Naive B cell (primary cell): ENCODE measurements at places on chromosomes 12 and 14.
A peak's percentile ranks its signal among the peaks of the same experiment; 100 is the strongest.

- H3K4me3 ChIP-seq: no peak overlapping the region
- DNase-seq: no peak
- H3K27me3 ChIP-seq: no peaks in the 10 kb centered on the region
- H3K36me3 ChIP-seq: peaks cover 47% of the 10 kb centered on the region
These were observed 65.3 kb downstream of the IPO8 start for GRCh38 chr12:30630076-30630978.

GRCh38 chr14:49880267-49881064, 12.4 kb upstream of the ARF6 start:
- DNase-seq: no peak
- H3K27me3 ChIP-seq: no peaks in the 10 kb centered on the region
- H3K4me1 ChIP-seq: peaks cover 16% of the 10 kb centered on the region
- H3K36me3 ChIP-seq: no peaks in the 10 kb centered on the region
- H3K4me3 ChIP-seq: no peak overlapping the region

GRCh38 chr14:73870525-73871235, 16.0 kb upstream of the ZNF410 start:
- no peaks in the 10 kb centered on the region for H3K27me3 ChIP-seq
- no peak overlapping the region for H3K4me3 ChIP-seq
- no peaks in the 10 kb centered on the region for H3K36me3 ChIP-seq
- no peaks in the 10 kb centered on the region for H3K4me1 ChIP-seq
- H3K27ac ChIP-seq: no peak overlapping the region

GRCh38 chr12:97538705-97539104, 76.1 kb downstream of the RMST start:
- no peak overlapping the region for H3K27ac ChIP-seq
- no peak for DNase-seq
- H3K4me3 ChIP-seq: no peak overlapping the region
- no peaks in the 10 kb centered on the region for H3K27me3 ChIP-seq
- H3K4me1 ChIP-seq: no peaks in the 10 kb centered on the region
- no peaks in the 10 kb centered on the region for H3K36me3 ChIP-seq

DNA sequence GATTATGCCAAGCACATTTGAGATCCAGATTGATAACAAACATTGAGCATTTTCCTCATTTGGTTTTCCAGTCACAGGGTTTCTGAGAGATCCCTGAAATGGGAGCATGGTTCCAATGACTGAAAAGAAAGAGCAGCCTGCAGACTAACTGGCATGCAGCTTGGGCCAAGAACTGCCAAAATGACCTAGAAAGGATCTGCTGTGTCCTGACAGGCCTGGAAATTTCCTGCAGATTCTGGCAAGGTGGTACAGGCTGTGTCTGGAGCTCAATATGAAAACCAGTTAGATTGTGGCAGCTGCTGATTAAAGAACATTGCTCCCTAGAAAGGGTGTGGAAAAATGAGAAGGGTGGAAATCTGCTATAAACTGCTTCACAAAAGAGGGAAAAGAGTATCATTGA, 417.3 kb downstream of the IPO8 start:
- no peak overlapping the region for H3K4me3 ChIP-seq
- H3K4me1 ChIP-seq: no peaks in the 10 kb centered on the region
- DNase-seq: no peak
- no peaks in the 10 kb centered on the region for H3K27me3 ChIP-seq

GRCh38 chr12:112822056-112822455, 30.5 kb downstream of the RPH3A start:
- H3K36me3 ChIP-seq: no peaks in the 10 kb centered on the region
- no peak overlapping the region for H3K4me3 ChIP-seq
- H3K27me3 ChIP-seq: peaks cover 21% of the 10 kb centered on the region

DNA sequence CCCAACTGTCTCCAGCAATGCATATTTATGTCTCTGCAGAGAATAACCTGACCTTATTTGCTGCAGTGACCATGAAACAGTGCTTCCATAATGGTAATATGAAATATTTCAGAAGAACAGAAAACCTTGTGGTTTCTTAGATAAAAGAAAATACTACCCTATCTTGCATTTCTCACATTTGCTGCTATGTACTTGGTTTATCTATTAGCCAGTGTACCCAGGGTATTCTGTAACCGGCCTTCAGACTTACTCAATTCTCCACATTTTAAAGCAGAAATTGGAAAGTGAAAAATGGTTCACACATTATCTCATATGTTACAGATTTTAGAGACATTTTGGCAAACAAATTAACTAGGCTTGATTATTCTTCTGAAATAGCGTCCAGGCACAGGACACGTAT, 57.9 kb upstream of the CCDC91 start:
- H3K4me1 ChIP-seq: no peaks in the 10 kb centered on the region
- H3K4me3 ChIP-seq: no peak overlapping the region
- no peaks in the 10 kb centered on the region for H3K27me3 ChIP-seq

DNA sequence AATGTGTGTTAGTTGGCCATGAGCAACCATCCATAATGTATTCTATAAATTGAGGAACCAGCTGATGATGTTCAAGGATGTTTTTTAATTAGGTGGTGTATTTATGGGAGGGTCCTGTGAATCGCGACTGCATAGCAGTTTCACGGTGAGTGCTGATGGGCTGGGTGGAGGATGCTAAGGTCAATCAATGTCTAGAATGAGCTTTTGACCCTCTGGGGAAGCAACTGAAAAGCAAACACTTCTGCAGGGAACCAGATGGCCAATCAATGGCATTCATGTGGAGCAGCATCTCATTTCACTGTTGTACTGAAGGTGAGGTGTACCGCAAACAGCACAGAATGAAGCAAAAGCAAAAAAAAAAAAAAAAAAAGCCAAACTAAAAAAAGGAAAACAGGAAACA, 676.1 kb upstream of the TMEM132C start:
- DNase-seq: no peak
- no peaks in the 10 kb centered on the region for H3K27me3 ChIP-seq
- no peaks in the 10 kb centered on the region for H3K36me3 ChIP-seq
- no peak overlapping the region for H3K4me3 ChIP-seq
- no peak overlapping the region for H3K27ac ChIP-seq

GRCh38 chr14:64572386-64573104, 22.8 kb downstream of the PPP1R36 start:
- H3K27me3 ChIP-seq: no peaks in the 10 kb centered on the region
- no peaks in the 10 kb centered on the region for H3K4me1 ChIP-seq
- no peak for DNase-seq
- no peak overlapping the region for H3K4me3 ChIP-seq
- H3K36me3 ChIP-seq: no peaks in the 10 kb centered on the region

DNA sequence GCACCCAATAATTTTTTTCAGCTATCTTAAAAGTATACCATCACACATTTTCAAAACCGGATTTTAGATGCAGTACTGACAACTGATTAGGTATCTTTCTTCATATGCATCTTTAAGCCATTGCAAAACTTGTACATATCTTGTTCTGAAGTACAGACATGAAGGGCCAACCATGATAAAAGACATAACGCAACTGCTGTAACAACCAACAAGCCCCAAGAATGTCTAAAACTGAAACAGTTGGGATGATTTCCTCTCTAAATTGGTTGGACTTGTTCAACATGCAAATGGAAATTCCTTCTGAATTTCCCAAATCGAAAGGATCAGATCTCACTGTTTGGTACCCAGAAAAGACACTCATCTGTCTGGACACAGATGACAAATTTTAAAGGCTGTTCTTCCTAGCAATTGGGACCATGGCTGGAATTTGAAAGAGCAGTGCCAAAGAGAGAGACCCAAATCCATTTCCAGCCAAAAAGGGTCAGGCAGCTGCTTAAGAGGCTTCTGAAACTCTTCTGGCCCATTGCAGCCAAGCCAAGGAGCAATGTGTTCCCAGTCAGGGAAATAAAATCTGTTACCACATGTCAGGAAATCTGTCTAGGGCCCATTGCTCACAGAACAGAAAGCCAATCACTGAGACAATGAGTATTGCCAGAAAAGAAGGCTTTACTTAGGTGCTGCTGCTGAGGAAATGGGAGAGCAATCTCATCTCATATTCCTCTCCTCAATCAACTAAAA, 1122.4 kb upstream of the USP15 start:
- no peak for DNase-seq
- H3K27ac ChIP-seq: no peak overlapping the region
- H3K4me1 ChIP-seq: no peaks in the 10 kb centered on the region
- no peaks in the 10 kb centered on the region for H3K27me3 ChIP-seq
- no peak overlapping the region for H3K4me3 ChIP-seq
- no peaks in the 10 kb centered on the region for H3K36me3 ChIP-seq

DNA sequence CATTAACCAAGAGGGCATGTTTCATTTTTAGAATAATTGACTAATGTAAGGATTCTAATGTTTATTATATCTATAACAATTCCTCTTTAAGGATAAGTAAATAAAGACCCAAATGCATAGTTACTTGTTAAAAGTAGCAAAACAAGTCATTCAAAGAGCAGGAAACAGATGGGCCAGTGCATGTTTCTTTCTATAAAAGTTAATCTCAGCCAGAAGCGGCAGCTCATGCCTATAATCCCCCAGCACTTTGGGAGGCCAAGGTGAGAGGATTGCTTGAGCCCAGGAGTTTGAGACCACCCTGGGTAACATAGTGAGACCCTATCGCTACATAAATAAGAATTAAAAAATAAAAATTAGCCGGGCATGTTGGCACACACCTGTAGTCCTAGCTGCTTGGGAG, 391.0 kb upstream of the RGS6 start:
- DNase-seq: no peak
- H3K36me3 ChIP-seq: no peaks in the 10 kb centered on the region
- peak overlapping the region; percentile 80 for H3K27ac ChIP-seq
- no peaks in the 10 kb centered on the region for H3K27me3 ChIP-seq
- peaks cover 62% of the 10 kb centered on the region for H3K4me1 ChIP-seq
- no peak overlapping the region for H3K4me3 ChIP-seq

GRCh38 chr12:6914246-6914946, at the start of gene ENO2:
Gene ENO2 (plus strand): TSS chr12:6914580. CDS start chr12:6915833, 1,253 bp downstream.
- H3K4me3 ChIP-seq: peak within 1 kb of the TSS; percentile 83
- peaks cover 18% of the 10 kb centered on the region for H3K4me1 ChIP-seq
- H3K27me3 ChIP-seq: peaks cover 22% of the 10 kb centered on the region
- H3K27ac ChIP-seq: peak within 1 kb of the TSS; percentile 44
